ENCODE measurements at places on chromosomes 12 and 14. TPM values are rescaled to one million over a fixed set of nuclear protein-coding genes. Genes with fewer than 3 reads are reported as not detected.

GRCh38 chr14:60273956-60274355, 24.9 kb downstream of the PPM1A start:
- no peak for DNase-seq

MAP3K9 gene
- 8.4 TPM for total RNA-seq

DNA sequence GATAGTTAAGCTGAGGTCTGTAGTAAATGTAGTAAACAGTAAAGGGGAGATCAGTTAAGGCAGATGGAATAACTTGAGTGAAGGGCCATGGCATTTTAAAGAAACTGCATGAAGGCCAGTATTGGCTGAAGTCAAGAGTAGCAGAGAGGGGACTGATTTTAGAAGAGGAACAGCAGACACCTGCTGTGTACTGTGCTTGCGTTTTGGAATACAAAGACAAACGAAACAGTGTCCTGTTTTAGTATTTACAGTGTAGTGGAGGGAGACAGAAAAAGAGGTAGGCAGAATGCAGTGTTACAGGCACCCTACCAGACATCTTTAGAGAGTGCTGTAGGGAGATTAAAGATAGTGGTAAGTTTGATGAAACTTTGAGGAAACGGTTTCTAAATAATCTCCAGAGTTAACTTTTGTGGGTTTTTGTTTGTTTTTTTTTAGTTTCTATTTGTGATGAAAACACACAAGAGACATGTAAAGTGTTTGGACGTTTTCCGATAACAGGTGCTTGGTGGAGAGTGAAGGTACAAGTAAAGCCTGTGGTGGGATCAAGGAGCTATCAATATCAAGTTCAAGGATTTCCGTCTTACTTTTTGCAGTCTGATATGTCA, 2.1 kb downstream of the HELB start:
- no peak for DNase-seq

- DNase-seq = no peak
Observed at GRCh38 chr14:29741909-29742401, 185.7 kb downstream of the PRKD1 start.

GRCh38 chr14:64210216-64210615, 84.0 kb downstream of the ESR2 start:
- no peak for DNase-seq

- no peak for DNase-seq
Observed at GRCh38 chr12:102765736-102766135, 151.3 kb downstream of the PAH start.

GRCh38 chr12:9756170-9756569, 4.5 kb downstream of the CD69 start:
- no peak for DNase-seq

- no peak for DNase-seq
Observed at GRCh38 chr12:51819736-51820525, 28.6 kb downstream of the FIGNL2 start.

SPRING1 gene
- 31.8 TPM for total RNA-seq

DNA sequence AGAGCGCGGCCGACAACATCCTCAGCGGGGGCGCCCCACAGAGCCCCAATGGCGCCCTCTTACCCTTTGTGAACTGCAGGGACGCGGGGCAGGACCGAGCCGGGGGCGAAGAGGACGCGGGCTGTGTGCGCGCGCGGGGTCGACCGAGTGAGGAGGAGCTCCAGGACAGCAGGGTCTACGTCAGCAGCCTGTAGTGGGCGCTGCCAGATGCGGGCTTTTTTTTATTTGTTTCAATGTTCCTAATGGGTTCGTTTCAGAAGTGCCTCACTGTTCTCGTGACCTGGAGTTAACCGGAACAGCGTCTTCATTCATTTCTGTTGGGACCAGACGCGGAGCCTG, 103.8 kb upstream of the FKBP4 start:
- DNase-seq = peak; percentile 49

ADAM21 gene
- total RNA-seq = not detected

DNA sequence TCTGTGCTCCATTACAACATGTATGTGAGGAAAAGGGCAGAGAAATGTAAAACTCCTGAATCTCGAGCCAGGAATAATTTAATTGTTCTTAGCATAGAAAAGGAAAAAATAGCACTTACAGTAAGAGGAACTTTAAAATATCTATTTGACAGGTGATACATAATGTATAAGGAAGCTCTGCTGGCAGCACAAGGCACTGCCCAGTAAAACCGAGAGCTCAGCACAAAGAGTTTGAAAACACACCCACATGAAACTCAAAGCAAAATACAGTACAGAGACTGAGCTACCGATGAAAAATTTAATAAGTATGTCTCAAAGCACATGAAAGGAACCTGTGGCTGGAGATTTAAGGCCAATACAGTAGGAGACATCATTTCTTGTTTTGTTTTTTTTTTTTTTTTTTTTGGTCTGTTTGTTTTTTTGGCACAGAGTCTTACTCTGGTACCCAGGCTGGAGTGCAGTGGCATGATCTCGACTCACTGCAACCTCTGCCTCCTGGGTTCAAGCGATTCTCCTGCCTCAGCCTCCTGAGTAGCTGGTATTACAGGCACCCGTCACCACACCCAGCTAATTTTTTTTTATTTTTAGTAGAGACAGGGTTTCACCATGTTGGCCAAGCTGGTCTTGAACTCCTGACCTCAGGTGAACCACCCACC, 19.2 kb downstream of the CLIP1 start:
- DNase-seq = no peak

RPGRIP1 gene
- not detected for total RNA-seq

DPF3 gene
- total RNA-seq = 7.3 TPM

GDF3 gene
- total RNA-seq = not detected

GRCh38 chr12:125530201-125530600, 465.0 kb downstream of the AACS start:
- no peak for DNase-seq

DNA sequence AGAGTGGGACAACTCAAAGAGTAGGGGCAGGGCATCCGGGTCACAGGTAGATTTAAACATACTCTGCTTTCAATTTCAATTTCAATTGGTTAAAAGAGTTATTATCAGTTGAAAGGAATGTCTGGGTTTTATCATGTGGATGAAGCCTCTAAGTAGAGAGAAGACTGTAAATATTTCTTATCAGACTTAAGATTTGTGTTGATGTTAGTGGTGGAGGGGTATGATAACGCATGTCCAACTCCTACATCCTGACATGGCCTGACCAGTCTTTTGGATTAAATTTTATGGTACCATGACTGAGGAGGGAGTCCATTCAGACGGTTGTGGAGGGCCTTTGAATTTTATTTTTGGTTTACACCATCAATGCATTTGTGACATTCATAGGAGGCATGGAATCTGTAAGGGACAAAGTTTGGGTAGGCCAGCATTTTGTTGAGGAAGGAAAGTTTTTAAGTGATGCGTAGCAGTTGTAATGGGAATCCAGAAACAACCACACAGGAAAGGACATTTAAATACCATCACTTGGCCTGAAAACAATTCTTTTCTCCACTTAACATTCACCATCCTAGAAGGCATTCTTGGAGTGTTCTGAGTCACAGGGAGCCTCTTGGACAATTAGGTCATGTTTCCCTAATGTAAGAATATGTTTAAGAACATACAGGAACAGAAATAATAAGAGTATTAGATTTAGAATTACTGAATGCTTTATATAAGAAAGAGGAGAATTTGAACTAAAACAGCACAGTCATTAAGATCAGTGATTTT, 371.9 kb downstream of the ATP23 start:
- no peak for DNase-seq

DNA sequence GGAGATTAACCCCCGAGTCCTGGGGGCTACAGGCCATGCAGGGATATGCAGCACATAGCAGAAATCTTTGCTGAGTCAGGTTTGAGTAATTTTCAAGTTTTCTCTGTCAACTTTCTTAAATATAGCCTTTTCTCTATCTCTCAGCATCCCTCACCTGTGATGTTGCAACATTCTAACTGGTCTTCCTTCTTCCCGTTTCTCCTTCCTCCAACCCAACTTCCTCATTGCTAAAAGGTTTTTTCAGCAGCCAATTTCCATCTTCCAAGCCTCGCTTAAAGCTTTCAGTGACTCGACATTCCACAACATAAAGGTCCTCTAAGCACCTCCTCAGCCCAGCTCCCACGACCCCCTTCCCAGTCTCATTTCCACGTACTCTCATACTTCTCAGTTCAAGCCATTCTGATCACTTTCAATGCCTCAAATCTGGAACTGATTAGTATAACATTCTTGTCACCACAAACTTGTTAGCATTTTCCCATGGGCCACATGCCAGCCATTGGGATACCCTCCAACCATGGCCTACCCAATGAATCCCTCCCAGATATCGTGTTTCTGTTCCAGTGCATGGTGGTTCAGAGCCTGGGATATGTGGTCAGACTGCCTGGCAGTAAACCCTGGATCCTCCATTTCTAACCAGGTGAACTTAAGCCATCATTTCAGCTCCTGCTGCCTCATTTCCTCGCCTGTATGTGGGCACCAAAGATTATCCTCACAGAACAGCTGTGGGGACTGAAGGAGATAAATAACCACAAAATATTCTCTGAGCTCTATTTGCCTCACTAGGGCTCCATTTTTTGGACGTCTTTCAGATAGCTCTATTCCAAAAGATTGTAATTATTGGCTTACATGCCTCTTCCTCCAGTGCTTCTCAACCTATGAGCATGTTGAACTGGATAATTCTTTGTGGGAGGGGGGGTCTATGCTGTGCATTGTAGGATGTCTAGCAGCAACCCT, 65.8 kb downstream of the KCNK10 start:
- no peak for DNase-seq

RERG gene
- total RNA-seq = 12.6 TPM

GRCh38 chr12:79665212-79665887, 25.4 kb downstream of the PAWR start:
- no peak for DNase-seq

DNA sequence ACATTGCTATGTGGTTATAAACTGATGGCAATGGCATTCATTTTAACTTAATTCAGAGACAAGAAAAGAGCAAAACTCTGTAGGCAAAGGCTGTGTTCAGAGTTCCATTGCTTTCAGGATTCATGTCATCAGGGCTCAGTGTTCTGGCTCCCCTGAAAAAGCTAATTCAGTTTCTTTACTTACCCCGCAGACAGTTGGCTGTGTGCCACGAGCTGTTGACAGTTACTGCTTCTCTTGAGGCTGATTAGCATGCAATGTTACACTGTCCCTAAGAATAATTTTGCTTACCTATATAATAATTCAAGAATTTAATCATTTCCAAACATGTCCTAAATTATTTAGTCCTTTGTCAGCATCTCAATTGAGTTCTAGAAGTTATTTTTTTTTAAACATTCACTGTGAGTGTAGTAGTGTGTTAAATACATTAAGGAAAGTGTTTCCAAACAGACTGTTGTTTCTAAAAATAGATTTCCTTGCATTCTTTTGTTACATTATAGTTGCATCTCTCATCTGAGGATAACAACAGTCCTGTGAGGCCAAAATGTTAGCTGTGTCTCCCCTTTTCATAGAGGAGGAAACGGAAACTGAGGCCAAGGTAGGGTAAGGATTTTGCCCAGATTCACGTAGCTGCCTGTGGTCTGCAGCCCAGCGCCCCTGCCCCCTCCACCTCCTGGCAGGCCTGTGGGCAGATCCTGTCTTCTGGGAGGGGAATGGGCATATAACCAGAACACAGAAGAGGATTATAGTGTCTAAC, 98.6 kb downstream of the PELI2 start:
- DNase-seq = peak; percentile 51

DNA sequence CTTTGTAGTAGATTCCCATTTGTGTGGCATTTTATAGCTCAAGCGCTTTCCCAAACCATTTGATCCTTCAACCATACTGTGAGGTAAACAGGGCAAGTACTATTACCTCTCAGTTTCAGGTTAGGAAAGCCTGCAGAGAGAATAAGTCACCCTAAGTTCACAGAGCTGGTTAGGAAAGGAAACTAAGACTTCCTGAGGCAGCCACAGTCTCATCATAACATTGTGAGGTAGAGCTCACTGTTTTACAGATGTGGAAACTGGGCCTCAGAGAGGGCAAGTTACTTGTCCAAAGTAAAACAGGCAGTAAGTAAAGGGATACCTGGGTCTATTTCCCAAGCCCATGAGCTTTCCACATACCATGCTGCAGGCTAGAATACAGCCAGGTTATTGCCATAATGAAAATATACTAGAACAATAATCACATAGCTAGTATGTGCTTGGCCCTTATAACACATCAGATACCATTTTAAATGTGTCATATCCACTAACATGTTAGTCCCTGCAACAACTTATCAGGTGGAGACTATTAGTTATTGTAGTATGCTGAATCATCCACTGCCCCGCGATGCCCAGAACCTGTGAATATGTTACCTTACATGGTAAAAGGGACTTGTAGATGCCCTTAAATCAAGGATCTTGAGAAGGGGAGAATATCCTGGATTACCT, 150.9 kb upstream of the GRIP1 start:
- no peak for DNase-seq

WASHC4 gene
- total RNA-seq = 42.4 TPM

- no peak for DNase-seq
Observed at GRCh38 chr12:84756961-84757360, 155.6 kb downstream of the SLC6A15 start.

- DNase-seq = no peak
Observed at GRCh38 chr12:81094718-81095360, 17.0 kb downstream of the ACSS3 start.

GRCh38 chr14:24329073-24329663, 5.7 kb downstream of the ADCY4 start:
- no peak for DNase-seq

POTEM gene
- not detected for total RNA-seq

DNA sequence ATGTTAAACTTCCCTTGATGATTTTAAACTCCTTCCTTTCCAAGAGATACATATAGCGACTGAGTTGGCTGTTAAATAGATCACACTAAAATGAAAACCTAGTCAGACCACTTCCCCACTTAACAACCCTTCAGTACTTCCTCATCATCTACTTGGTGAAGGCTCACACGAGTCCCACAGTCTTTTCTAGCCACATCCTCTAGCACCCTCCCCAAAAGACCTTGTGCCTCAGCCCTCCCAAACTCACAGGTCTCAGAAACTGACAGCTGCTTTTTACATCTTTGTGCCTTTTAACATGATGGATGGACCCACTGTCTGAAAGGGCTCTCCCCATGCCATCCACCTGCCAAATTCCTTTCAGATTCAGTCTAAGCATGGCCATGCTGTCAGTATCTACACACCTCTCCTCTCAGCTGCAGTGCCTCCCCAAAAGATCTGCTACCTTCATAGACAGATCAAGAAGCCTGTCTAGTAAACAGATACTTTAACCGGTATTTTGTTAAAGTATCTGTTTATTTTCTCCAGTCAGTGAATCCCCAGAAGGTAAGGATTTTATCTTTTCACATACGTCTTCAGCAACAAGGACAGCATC, 65.1 kb upstream of the GPHB5 start:
- no peak for DNase-seq

DNA sequence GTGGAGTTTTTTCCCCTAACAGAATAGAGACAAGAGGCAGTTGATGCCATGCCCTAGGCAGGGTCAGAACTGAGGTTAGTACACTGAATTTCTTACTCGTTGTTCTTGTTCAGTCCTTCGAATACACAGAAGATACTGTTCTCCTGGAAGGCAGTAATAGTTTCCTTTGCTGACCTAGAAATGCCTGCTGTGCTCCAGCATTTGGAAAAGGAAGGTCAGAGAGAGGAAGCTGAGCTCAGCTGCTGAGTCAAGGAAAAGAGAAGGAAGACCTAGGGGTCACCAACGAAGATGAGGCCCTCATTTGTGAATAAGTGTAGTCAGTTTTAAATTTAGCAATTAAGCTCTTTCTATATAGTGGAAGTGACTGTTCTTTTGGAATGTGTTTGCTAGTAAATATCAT, 100.1 kb downstream of the CRADD start:
- DNase-seq = no peak

All from transverse colon (tissue), 4 donors.